ENCODE measurements at places on chromosomes 12 and 14. TPM values are rescaled to one million over a fixed set of nuclear protein-coding genes. Genes with fewer than 3 reads are reported as not detected.
A peak's percentile ranks its signal among the peaks of the same experiment; 100 is the strongest.

GRCh38 chr14:59849411-59850130 lies 21.0 kb downstream of the RTN1 start:
- DNase-seq: peak; percentile 69

RASAL1 gene
- polyA plus RNA-seq: not detected

DNA sequence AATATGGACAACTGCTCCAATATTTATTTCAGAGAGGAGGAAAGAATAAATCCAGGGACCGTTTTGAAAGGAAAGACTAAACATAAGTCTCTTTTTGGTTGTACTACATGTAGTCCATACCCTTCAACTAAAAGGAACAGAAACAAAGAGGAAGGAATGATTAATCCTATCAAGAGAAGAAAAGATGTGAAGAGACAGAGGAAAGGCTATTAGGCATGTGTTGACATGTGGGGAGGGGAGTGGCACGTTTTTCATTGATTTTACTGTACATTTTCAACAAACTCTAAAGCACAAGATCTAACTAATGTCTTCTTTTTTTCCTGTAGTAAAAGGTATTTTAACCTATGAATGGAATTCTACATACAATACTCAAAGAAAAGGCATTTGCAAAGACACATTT lies 85.6 kb downstream of the NAV3 start:
- no peak for DNase-seq

DNA sequence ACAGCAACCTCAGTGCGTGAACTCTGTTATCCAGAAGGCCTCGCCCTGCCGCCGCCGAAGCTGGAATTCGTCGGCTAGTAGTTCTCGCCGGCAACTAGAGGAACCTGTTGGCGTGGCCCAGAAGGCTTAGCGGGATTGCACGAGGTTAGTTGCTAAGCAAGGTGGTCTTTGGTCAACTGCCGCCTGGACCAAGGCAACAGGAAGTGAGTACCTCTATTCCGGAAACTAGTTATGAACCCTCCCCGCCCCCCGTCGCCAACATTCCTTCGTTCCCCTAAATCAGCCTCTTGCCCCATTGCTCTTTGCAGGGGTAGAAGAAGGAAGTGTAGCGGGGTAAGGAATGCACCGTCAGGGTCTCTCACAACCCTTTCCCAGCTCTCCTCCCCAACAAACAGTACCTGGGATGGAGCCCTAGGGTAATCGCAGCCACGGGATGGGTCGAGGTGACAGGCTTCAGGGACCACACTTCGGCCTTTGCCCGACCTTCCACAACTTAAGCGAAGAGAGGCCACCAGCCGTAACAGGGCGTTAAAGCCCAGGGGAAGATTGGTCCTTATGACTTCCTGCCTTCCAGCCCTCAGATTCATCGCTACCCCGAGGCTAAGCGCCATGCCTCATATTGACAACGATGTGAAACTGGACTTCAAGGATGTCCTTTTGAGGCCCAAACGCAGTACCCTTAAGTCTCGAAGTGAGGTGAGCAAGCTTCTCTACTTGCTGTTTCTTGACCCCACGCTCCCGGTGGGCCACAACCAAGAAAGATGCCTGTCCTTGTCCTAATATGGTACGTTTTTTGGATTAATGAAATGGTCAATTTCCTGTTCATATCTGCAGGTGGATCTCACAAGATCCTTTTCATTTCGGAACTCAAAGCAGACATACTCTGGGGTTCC lies at the start of gene GMPR2:
TSS of gene GMPR2 (plus strand) at position 285 of the 893 bp plus-strand sequence. CDS start at position 610, 325 bp downstream.
- no peak for DNase-seq

ASIC1 gene
- not detected for polyA plus RNA-seq

GRCh38 chr12:12181511-12181910 lies 85.3 kb downstream of the LRP6 start:
- no peak for DNase-seq

LTBP2 gene
- polyA plus RNA-seq: 0.37 TPM

SDSL gene
- polyA plus RNA-seq: 10.9 TPM

DNA sequence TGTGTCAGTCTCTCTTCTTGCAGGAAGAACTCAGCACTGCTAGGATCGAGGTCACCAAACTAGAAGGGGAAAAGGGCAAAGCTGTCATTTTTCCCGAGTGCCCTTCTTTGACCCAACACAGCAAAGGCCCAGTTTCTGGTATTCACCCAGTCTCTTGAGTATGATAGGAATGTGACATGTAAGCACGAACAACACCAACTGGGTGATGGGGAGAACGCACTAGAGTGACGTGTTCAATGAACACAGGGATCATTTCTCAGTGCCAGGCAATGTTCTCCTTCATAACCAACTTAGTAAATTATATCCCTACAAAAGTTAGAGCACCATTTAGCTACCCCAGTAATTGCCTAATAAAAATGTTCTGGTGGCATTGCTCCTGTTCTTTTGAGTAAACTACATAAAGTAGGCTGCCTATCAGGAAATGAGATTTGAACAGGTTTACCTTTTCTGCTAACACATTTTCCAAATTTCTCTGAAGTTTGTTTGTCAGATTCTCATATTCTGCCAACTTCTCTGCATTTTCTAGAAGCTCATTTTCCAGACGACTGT lies 64.5 kb downstream of the NIN start:
- DNase-seq: no peak

- DNase-seq: no peak
Observed at GRCh38 chr12:80556566-80556965, 112.5 kb downstream of the PTPRQ start.

FITM1 gene
- not detected for polyA plus RNA-seq

GRCh38 chr14:27553790-27554189 lies 956.0 kb upstream of the NOVA1 start:
- no peak for DNase-seq

ANO2 gene
- polyA plus RNA-seq: not detected

VRTN gene
- not detected for polyA plus RNA-seq

PEBP1 gene
- polyA plus RNA-seq: 47.6 TPM

- no peak for DNase-seq
Observed at GRCh38 chr12:110436231-110436630, 13.9 kb downstream of the ARPC3 start.

GRCh38 chr12:132262256-132263060 lies 66.9 kb downstream of the GALNT9 start:
- no peak for DNase-seq

DNA sequence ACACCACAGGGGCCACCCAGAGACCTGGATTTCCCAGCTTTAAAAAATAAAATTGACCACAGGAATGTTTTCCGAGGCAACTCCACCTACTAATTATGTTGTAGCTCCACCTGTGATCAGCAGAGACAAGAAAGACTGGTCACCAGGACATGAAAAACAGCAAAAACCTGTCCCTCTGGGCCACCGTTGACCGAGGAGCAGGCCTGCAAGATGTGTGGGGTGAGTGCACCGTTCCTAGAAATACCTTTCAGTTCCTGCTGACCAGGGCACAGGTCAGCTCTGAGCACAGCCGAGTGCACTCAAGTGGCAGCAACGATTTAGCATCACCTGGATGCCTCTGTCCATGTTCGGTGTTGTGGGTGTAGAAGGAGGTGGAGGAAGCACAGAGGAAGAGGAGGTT lies 16.9 kb downstream of the FZD10 start:
- DNase-seq: no peak

SPTLC2 gene
- 73.1 TPM for polyA plus RNA-seq

Measured in CD14-positive monocyte (primary cell).